ENCODE measurements at places on chromosomes 5 and 9.

DNA sequence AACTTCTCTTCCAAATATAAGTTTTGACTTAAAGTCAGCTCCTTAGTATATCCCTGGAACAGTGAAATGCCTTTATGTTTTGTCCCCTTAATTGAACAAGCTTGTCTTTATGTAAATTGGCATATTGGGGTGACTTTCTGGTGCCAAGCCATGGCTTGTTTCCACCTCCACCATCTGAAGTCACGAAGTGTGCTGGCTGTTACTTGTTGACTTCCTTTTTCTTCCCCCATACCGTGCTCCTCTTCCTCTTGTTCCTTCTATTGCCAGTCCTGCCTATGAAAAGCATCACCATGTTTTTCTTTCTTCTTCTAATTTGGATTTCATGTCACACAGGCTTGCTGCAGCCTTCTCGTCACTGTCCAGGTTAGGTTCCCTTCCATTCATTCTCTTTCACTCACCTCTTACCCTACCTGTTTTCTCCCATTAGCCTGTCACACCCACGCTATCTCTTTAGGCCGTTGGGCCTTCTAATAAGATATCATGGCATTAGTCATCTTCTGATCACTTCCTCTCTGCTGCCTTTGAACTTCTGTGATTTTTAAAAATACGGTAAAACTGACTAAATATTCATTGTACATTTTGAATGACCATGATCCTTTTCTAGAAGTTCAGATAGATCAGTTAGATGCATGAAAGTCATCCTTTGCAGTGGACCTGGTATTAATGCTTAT is 48.1 kb downstream of the IQGAP2 start:
- DNase-seq, result no peak

GRCh38 chr5:76363352-76364225 is 39.5 kb upstream of the IQGAP2 start:
- no peak for DNase-seq

GRCh38 chr9:68933434-68934328 is 80.2 kb downstream of the PRKACG start:
- no peak for DNase-seq

GRCh38 chr9:125807079-125807478 is 59.9 kb downstream of the PBX3 start:
- no peak for DNase-seq

GRCh38 chr5:88999853-89000252 is 116.9 kb upstream of the MEF2C start:
- DNase-seq, result no peak

DNA sequence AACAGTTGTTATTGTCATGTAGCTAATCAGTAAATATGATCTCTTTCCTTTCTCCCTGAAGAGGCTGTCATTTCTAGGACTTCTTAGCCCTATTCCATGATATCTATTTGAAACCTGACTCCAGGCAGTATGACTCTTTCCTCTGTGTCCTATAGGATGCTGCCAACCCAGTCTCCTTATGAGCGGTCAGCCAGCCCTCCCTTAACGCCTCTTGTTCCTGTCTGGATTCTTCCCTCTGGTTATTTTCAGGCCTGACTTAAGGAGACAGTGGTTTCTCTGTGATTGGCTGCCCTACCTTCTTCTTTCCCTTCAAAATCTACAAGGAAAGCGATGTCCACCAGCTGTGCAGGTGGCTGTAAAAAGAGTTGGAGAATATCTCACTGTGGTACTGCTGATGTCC is 19.4 kb upstream of the C5orf63 start:
- no peak for DNase-seq

- no peak for DNase-seq
Measured at GRCh38 chr9:89610391-89610925, 5.6 kb downstream of the GADD45G start.

DNA sequence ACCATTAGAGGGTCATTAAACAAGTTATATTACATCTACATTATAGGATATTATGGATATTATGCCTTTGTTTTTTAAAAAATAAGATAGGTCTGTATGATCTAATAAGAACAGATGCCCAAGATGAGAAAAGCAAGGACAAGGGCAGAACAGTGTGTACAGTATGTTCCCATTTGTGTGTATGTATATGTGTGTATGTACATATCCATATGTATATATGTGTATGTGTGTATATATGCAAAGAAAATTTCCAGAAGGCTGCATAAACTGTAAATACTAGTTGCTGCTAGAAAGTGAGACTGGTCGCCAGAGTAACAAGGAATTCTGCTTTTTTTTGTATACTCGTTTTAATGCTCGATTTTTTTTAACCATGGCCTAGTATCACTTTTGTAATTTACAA is 58.1 kb upstream of the GLIS3 start:
- DNase-seq, result no peak

- DNase-seq, result no peak
Measured at GRCh38 chr5:15807871-15808270, 307.9 kb downstream of the FBXL7 start.

DNA sequence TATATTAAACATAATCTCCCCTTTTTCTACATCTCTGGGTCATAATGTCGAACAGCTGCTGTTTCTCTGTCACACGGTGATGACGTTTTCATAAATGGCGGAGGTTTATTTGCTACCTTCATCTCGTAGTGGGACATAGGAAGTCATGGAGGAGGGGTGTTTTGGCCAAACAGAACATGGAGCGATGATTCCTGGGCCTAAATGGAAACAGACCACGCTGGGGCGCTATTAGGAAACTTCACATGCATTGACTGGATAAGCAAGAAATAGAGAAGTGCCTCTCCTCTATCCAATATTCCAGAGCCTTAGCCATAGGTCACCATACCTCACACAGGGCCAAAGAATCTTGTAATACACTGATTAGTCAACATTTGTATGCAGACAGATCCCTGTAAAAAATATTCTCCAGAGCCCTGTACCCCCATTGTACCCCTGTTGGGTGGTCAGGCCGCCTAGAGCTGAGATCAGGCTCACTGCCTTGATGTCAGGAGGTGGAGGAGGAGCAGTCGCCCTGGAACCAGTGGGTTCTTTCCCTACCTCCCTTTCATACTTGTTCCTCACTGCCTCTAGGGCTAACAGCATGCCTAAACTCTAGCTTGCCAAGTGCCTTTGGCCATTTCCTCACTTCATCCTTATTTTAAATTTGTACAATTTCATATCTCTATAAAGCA is 77.8 kb upstream of the SPIN1 start:
- no peak for DNase-seq

DNA sequence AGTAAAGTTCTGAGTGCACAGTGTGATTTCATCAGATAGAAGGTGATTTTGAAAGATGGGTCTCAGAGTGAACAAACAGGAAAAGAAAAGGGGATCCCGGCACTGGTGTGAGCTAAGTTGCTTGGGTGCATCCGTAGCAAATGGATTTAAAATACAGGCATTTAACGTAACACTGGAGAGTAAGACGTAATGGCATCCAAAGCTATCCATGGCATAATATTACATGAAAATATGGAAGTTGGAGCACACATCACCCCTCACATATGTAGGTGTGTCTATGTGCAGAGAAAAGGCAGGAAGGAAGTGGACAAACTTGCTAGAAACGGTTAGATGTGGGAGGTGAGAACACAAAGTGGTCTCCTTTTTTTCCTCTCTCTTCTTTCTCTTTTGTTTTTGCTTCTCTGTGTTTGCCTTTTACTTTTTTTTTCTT is 38.2 kb upstream of the SEMA4D start:
- DNase-seq, result no peak

GRCh38 chr9:117535434-117535833 is 120.6 kb upstream of the ASTN2 start:
- DNase-seq, result no peak

DNA sequence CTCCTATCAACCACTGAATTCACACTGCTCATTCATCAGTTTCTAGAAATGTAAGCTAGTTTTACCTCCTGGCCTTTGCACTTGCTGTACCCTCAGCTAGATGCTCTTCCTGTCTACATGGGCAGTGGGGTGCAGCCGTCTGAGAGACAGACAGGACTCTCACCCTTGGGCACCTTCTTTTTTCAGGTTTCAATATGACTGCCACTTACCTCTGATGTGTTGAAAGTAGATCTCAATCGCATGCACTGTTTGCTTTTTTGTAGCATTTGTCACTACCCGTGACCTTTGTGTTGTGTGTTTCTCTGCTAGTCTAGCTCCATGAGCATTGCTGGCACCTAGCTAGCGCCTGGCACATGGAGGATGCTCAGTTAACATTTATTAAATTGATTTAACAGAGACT is 403.1 kb upstream of the TRPC7 start:
- DNase-seq, result no peak

DNA sequence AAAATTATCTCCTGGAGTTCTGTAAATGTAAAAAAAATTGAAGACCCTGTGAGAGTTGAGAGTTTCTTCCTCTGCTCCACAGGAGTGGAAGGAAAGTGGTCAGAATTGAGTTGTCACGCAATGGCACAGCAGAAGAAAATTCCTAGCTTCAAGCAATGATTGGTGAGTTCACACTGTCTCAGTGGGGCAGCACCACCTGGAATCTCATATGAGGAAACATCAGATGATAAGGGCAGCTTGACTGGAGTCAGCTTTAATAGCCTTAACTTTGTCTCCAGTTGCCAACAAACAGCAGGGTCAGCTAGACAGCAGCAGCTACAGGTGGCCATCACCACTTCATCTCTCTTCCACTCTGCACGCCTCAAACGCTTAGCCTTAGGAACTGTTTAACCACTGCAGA is 211.1 kb downstream of the EFNA5 start:
- DNase-seq, result no peak

GRCh38 chr5:86964889-86965288 is 302.8 kb upstream of the RASA1 start:
- DNase-seq, result no peak

GRCh38 chr5:96321345-96321744 is 111.7 kb downstream of the PCSK1 start:
- no peak for DNase-seq

- no peak for DNase-seq
Measured at GRCh38 chr5:154647114-154647760, 107.9 kb upstream of the LARP1 start.

DNA sequence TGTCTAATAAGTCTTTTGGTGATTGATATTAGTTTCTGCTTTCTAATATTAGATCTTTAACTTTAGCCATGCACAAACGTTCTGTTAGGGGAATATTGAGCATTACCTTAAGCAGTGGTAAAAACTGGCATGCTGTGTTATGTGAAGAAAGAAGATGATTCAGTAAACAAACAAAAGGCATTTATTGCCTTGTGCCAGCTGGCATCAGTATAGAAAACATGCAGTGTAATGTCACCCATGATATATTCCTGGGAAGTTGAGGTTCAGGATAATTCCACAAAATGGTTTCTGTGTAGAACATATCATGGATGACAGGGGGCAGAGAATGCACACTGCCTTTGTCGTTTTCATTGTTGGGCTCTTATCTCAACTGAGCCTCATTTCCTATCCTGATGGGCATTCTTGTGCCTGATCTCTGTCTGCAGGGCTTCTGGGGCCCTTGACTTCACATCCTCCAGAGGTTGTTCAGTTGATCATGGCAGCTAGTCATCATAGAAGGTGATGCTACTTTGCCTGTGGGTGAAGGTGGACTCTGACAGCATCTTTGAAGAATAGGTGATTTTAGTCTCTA is 24.2 kb downstream of the LRRTM2 start:
- DNase-seq, result no peak

DNA sequence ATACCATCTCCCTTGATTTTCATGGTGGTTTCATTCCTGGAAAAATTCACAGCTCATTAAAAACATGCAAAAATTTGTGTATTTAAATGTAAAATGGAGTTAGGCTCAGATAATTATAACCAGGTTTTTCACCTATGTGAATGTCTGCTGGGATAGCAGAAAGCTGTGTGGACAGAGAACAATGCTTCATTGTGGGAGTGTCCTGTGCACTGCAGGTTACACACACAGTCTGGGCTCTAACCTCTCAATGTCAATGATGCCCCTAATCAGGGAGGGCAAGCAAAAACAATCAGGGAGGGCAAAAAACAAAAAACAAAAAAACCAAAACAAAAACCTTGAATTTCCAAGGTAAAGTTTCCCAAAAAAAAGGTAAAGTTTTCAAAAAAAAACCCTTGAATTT is 158.9 kb upstream of the KLF9 start:
- no peak for DNase-seq

GRCh38 chr9:11086561-11086960 is 473.8 kb upstream of the PTPRD start:
- no peak for DNase-seq

DNA sequence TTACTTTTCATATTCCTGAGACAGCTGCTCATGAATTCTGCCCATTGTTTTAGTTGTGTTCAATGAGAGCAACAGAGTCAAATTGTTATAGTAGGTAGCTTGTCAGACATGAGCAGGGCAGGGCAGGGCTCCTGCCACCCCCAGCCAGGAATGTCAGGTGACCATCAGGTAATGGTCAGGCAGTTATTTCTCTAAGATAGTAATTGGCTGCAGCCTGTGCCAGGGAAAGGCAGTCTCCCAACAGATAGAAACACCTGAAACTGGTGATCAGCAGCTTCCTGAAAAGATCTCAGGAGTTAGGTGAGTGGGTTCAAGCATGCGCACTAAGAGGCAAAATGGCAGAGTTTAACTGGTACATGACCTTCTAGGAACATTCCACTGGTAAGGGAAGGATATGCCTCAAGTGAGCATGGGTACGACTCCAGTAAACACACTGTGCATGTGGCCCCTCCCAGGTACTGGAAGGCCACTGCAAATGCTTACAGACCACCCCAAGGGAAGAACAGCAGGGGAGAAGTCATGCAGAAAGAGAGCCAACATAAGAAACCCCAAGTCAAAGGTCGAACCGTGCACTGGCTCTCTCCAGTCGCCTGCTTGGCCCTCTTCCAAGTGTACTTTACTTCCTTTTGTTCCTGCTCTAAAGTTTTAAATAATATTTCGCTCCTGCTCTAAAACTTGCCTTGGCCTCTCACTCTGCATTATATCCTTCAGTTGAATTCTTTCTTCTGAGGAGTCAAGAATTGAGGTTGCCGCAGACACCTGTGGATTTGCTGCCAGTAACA is 25.1 kb downstream of the CARTPT start:
- DNase-seq, result no peak

- DNase-seq, result no peak
Measured at GRCh38 chr5:133967698-133968203, 674 bp downstream of the C5orf15 start.

- DNase-seq, result no peak
Measured at GRCh38 chr5:72328172-72328571, 8.0 kb downstream of the PTCD2 start.

- DNase-seq, result no peak
Measured at GRCh38 chr9:80030801-80031200, 459.0 kb downstream of the TLE4 start.

DNA sequence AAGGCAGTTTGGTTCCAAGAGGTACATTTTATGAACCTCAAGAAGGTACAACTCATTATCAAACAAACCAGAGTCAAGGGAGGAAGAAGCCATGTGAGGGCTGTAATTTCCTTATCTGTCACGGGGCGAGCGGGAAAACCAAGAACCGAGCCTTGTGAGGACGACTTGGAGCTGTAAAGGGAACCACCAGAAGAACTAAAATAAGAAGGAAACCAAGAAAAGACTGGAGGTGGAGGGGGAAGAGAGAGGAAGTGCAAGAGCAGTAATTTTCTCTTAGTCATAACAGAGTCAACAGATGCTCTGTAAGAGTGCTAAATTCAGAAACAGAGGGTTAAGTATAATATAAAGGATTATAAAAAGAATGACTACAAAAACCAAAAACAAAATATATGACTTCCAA is 127.1 kb downstream of the DIRAS2 start:
- DNase-seq, result no peak

Data from stimulated activated CD4-positive, alpha-beta T cell treated with anti-CD3 and anti-CD28 coated beads, Interleukin-1b, Interleukin-23, amount 100 ng/mL, for 1 hour (primary cell).